Glomerular endothelial cell (primary cell): ENCODE measurements at places on chromosomes 12 and 14. TPM values are rescaled to one million over a fixed set of nuclear protein-coding genes. Genes with fewer than 3 reads are reported as not detected.

The DEGS2 gene
- total RNA-seq = not detected in 2 replicates

DNA sequence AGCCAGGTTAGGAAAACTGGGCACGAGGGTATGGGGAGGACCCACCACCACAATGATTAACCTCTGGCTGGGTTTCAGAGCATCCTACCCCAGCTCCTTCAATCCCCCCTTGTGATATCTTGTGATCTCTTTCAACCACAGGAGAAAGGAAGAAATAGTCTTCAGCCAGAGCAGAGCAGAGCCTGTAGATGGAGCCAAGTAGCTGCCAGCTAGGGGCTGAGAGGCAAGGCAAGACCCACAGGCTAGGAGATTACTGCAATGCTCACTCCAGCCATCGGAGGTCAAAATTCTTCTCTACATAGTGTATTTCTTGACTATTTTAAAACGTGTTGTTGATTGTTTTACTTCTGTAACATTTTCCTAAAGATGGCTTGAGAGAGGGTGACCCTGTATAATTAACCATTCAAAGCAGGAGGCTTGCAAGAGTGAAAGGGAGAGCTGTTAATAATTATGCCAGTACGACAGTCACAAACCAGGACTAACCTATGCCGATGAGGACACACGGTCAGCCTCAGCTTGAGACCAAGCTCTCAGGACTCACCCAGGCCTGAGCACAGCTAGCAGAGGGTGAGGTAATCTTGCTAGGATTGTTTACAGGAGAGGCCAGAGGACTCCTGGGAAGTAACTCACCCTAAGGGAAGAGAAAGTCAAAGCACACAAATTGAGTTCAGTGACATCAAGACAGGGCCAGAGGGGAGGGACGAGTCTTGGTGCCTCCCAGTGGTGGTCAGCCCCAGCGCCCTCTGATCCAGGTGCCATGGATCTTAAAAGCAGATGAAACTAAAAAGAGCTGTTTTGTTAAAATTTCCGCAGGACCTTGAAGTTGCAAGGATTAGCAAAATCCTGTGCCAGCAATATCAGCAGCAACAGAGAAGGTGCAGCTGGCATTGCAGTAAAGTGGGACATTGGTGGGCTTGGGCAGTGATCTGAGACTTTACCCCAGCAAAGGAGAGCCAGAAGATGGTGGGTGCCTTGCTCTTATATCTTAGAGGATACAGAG, 29.8 kb upstream of the CDKN3 start:
- DNase-seq = peak; percentile 41

The FAIM2 gene
- total RNA-seq = not detected in 2 replicates

DNA sequence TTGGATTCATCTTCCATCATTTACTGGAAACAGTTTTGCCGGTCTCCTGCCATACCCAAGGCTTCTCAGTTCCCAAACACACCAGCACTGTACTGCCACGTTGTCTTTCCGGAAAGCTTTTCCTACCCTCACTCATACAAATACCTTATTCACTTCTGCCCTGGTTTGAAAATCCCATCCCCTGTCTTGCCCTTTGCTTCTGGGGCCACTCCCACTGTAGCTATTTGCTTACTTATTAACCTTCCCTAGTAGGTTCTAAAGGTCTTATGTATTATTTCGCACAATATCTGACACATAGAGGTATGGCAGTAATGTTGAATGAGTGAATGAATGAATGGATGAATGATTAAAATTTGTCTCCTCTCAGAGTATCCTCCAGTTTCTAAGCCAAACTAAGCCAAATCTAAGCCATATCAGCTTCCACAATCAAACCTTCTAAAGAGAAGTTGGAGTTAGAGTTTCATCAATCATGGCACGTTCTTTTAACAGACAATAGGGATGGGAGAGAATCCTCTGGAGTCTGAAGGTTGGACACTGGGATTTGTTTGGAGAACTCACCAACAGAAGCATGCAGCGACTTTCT, 18.6 kb downstream of the TSPAN8 start:
- no peak for DNase-seq

GRCh38 chr12:54426690-54427089, 7.6 kb upstream of the ITGA5 start:
- no peak for DNase-seq

The LTB4R2 gene
- 1.8 and 8.4 TPM in 2 replicates for total RNA-seq

DNA sequence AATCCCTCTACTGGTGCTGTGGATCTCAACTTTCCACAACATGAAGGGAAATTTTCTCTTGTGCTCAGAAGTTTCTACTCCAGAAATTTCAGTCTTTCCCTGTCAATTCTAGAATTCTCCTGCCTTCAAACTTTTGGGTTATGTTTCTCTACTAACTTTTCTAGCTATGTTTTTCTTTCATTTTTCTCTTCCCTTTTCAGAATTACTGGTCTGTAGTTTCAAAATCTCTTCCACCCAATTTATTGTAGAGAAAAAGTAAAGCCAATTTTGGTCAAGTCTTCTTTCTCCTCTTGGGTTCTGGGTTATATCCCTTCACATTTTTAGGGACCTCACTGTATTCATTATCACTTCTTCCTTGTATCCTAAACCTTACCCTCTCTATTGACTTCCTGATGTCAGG, 18.9 kb downstream of the CNTN1 start:
- DNase-seq = no peak

The PMCH gene
- total RNA-seq = not detected in 2 replicates

GRCh38 chr14:103314496-103315277, 19.4 kb upstream of the EIF5 start:
- no peak for DNase-seq

The COX14 gene
- 46.4 and 73.2 TPM in 2 replicates for total RNA-seq

The AQP5 gene
- total RNA-seq = not detected in 2 replicates

DNA sequence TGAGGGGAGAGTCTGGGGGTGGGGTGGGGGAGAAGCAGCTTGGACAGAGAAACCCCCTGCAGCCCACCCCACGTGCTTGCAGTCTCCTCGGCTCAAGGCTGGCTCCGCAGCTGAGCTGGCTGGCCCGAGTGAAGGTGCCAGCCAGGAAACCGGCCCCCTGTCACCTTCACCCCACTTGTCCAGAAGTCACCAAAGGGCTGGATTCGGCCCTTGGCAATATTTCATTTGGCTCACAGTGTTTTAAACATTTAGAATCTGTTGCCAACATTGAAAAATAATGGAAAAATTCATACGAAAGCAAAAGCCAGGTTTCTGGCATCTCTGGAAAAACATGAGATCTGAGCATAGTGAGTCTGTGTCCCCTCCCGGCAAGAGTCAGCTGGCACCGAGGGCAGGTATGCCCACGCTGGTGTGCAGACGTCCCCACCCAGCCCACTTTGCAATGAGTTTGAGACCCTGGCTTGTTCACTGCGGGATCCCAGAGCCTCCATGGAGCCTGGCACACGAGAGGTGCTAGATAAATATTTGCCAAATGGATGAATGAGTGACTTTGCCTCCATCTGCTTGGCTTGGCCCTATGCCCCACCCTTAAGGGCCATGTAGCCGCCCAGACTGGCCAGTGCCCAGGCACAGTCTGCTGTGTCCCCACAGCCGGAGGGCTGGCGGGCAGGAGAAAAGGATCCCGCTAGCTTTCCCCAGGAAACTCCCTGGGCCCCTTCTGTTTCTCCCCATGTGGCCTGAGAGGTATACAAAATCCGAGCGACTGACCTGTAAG, 18.2 kb downstream of the MSI1 start:
- DNase-seq = no peak

GRCh38 chr12:56375598-56376434, 13.2 kb upstream of the APOF start:
- no peak for DNase-seq

- DNase-seq = no peak
Observed at GRCh38 chr14:105864651-105865265, 338.4 kb downstream of the TMEM121 start.

GRCh38 chr14:102568115-102568614, 24.3 kb upstream of the RCOR1 start:
- DNase-seq = no peak

The SERPINA10 gene
- not detected in 2 replicates for total RNA-seq

- no peak for DNase-seq
Observed at GRCh38 chr12:52010152-52010622, 3.4 kb downstream of the TAMALIN start.

The SLC17A8 gene
- not detected in 2 replicates for total RNA-seq

DNA sequence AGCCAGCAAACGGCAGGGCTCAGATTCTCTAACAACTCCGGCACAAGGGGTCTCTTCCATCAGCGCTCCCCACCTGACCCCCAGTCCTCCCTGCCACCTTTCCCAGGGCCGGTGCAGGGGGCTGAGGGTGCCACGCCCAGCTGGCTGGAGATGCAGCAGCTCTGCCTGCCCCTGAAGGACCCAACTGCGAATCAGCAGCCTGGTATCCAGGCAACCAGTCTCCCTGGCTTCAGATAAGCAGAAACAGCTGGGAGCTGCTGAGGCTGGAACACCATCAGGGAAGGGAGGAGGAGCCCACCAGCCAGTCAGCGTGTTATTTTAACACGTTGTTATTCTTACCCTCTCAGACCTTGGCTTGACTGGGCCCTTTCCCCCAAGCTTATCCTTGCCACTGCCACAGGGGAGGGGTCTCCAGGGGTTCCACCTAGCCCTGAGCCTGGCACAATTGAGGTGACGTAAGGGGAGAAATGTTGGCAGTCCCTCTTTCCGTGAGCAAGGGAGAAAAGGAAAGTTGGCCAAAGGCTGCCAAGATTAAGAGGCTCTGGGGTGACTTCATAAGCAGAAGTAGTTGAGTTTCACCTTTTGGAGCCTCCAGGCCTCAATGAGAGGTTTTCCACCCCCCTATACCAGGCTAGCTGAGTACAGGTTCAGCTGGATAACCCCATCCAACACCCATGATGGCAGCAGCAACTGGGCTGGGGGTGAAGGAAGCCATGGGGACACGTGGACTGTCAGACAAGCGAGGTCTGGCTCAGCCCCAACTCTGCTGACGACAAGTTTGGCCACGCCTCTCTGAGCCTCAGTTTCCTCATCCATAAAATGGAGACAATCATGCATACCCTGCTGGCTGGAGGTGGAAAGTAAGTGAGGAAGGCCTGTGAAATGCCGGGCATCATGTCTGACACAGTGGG, 91.1 kb downstream of the IRF2BPL start:
- DNase-seq = no peak

DNA sequence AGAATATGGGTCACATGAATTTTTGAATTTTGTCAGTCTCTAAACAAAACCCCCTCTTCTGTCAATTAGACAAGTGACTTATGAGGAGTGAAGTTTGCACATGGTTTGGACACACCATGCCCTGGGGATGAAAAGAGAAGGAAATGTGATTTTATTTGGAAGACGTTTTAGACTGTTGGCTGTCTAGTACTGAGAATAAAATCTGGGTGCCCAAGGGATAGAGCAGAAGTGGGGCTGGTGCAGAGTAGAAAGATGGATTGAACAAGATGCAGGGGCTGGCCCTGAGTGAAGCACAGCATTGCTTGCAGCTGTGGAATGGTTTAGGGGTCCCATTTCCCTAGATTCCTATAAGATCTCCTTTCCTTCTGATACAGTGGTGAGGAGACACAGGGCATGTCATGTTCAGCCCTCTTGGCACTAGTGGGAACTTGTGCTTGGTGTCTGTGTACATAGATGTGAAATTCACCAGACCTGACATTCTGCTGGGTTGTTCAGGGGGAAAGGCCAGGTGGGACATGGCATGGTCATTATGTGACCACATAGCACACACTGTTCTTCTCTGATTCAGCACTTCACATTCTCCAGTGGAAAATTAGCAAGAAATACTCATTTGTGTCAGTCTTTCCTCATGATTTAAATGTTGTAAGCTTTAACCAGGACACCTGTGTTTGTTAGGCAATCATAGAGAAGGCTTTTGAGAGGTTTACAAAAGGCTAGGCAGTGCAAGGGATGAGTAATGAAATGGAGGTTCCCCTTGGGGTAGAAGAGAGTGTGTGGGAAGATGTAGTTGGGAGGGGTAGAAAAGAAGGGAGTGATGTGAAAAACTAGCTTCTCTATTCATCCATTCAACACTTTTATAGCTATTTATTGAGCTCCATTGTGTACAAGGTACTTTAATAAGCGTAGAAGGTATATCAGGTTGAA, 202.3 kb upstream of the IGF1 start:
- DNase-seq = no peak

The HOXC10 gene
- total RNA-seq = 1.2 and 6.1 TPM in 2 replicates

GRCh38 chr12:7638760-7639555, 26.8 kb downstream of the APOBEC1 start:
- DNase-seq = peak; percentile 63

- no peak for DNase-seq
Observed at GRCh38 chr12:6231359-6232268, 31.4 kb downstream of the CD9 start.

DNA sequence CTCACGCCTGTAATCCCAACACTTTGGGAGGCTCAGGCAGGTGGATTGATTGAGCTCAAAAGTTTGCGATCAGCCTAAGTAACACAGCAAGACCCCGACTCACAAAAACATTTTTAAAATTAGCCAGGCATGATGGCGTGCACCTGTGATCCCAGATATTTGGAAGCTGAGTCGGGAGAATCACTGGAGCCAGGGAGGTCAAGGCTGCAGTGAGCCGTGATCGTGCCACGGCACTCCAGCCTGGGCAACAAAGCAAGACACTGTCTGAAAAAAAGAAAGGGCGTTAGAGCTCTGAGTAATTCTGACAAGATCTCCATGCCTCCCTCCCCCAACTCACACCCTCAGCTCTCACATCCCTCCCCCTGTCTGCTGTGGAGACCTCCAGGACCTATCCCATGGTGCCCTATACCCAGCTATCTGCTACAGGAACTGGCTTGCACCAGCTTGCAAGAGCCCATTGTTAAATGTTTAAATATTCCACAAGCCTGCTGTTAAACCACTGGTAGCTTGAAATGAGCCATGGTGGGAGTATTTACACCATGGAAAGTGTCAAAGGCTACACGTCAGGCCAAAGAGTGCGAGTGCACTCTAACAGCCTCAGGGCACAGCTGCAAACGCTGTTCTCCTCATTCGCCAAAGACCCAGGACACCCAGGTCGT, 35.1 kb upstream of the PPP2R5C start:
- no peak for DNase-seq

DNA sequence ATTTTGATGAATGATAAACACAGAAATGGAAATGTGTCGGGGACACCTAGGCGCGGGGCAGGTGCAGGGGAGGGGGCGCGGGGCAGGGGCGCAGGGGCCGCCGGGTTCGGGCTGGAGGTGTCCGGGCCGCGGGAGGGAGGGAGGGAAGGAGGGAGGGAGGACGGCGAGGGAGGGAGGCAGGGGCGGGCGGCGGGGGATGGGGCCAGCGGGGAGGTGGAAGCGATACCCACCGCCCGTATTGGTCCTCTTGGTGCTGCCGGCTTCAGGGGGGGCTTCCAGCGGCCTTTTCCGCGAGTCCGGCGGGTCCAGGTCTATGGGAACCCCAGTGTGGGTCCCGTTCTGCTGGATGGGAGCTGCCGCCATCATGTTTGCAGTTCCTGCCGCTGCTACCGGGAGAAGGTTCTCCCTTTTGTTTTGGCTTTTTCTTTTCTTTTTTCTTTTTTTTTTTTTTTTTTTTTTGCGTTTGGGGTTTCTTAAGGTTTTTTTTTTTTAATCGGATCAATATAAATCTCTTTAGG, 703 bp downstream of the NOVA1 start:
- no peak for DNase-seq

- no peak for DNase-seq
Observed at GRCh38 chr14:76651410-76652055, 109.7 kb upstream of the VASH1 start.

The CCDC38 gene
- 0.24 TPM in 1 of 2 replicates, not detected in the other for total RNA-seq

The CLEC12A gene
- not detected in 2 replicates for total RNA-seq

DNA sequence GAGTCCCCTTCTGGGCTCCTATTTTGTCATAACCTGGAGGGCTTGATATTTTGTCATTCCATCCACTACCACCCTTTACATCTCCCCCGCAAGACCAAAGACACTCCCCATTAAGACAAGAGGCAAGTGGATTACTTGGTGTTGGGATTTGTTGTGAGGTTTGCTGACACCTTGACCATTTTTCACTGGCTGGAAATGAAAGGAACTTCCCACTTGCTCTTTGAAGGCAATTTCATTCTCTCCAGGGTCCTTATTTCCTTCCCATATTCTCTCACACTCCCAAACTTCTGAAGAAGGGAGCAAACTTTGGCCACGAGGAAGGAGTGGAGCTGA, 14.9 kb downstream of the AGAP2 start:
- DNase-seq = no peak
